ENCODE measurements at places on chromosomes 4 and X. TPM values are rescaled to one million over a fixed set of nuclear protein-coding genes. Genes with fewer than 3 reads are reported as not detected.

DNA sequence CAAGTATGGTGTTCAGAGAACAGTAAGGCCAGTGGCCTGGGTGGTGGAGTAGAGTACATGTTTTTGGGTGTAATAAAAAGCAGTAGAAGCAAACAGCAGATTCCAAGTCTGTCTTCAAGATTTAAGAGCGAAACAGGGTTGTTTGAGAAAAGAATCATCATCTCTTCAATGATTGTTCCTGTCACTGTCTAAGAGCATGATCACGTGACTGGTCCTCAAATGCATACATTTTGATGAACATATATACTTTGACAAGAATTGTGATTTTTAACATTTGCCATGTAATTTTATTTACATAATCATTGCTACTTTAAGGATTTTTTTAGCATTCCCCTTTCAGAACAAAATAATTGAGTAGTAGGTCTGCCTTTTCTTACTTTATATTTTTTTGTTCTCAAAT is 252.6 kb upstream of the GPR101 start:
- DNase-seq: no peak

GRCh38 chr4:79163981-79164490 is 161.8 kb downstream of the NAA11 start:
- DNase-seq: no peak

- no peak for DNase-seq
These were observed 362.2 kb upstream of the EMCN start for GRCh38 chr4:100880011-100880410.

DNA sequence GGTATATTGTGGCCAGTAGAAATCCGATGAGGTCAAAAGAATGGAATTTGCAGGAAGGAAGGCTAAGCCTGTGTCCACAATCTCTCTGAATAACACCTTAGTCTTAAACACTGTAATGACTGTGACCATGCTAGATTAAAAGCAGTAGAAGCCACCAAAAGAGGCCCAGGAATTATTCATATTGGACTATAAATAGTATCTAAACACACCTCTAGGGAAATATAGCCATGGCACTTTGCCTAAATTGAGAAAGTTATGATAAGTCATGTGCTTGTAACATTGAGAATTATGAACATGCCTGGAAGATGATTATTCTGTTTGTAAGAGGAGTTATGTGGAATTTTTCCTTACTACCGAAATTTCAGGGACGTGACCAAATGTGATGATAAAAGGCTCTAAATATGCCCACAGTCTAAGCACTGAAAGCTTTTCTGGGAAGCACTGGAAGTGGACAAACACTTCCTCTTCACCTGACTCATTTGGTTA is 298.5 kb downstream of the KCTD8 start:
- no peak for DNase-seq

DNA sequence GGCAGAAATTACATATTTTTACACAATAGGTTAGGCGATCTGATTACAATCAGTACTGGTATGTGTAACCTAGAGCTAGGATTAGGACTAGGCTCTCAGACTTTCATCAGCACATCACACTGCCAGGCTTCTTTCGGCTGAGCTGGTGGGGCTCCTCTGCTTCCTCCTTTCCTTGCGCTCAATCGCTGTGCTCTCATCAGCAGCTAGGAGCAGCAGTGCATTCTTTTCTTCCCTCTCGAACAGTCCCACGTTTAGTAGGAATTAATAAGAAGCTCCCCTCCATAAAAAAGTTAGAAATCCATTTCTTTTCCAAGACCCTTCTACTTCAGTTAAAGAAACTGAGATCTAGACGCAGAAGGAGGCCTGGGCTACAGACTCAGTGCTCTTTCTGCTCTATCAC is 350.4 kb downstream of the SPRY1 start:
- DNase-seq: no peak

- no peak for DNase-seq
These were observed 137.6 kb downstream of the DCK start for GRCh38 chr4:71130827-71131603.

DNA sequence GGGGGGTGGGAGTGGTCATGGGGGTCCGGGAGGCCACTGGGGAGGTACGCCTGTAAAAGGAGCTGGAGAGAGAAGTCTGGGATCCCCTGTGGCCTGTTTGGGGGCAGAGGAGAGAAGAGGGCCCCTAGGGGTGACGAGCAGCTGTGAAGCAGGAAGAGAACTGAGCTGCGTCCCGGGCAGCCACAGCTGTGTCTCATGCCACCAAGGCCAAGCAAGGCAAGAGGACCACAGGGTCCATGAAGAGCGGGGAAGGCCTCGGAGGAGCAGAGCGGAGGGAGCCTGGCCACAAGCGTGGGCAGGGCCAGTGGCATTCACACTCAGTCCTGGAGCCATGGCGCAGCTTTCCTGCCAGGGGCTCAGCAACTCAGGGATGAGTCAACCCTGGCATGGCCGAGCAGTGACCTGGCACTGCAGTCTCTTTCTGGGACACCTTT is 13.6 kb upstream of the NAT8L start:
- DNase-seq: no peak

DNA sequence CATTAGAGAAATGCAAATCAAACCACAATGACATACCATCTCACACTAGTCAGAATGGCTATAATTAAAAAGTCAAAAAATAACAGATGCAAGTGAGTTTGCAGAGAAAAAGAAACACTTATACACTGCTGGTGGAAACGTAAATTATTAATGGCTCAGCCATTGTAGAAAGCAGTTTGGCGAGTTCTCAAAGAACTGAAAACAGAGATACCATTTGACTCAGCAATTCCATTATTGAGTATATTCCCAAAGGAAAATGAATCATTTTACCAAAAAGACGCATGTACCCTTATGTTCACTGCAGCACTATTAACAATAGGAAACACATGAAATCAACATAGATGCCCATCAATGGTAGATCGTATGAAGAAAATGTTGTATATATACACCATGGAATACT is 75.0 kb downstream of the NAA11 start:
- peak; percentile 59 for DNase-seq

DNA sequence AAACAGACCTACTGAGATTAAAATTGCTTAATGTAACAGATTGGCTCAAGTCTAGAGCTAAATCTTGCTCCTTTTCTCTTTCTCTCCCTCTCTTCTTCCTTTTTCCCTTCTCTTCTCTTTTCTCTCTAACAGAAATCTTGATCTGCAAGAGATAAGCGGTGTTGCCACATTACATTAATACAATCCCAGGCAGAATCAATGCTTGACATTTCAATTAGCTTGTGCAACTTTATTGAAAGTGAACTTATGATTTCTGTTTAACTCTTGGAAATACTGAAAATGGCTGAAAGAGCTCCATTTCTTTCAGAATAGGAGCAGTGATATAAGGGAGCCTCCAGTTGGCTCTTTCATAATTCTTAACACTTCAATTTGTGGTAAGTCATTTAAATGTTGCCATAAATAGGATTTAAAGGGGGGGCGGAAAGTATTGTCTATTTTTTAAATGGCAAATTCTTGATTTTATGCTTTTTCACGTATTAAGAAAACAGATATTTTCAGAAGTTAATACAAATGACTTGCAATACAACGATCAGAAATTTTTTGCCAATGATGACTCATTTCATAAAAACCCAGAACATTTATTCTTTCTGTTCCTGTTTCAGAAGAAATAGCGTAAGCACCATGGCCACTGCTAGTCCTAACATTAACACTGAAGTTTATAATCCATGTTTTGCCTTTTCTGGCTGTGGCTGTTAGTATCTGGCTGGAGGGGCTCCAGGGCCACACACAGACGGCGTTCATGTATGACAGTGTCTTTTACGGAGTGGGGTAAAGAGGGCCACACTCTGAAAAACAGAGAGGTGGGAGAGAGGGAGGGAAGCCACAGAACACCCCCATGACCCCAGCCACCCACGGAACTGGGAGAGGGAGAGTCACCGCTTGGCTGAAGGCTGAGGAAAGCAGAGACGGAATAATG is 115.7 kb upstream of the FAT1 start:
- DNase-seq: no peak

- DNase-seq: no peak
These were observed 179.5 kb downstream of the MSN start for GRCh38 chrX:65846974-65847373.

GRCh38 chr4:48315728-48316630 is 25.4 kb upstream of the SLAIN2 start:
- peak; percentile 39 for DNase-seq

DNA sequence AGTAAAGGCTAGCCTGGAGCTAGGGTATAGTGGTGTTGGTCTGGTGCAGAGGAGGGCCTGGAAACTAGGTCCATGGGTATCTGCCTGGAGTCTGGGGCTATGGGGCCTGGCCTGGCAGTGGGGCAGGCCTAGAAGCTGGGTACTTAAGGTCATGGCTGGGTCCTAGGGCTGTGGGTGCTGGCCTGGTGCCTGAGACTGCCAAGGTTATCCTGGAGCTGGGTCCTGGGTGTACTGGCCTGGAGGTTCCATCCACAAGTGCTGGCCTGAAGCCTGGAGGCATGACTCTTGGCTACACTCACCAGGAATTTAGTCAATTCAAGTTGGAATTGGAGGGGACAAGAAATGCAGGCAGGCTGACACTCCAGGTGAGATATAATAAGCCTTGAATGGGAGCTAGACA is 108.4 kb upstream of the ZCCHC13 start:
- DNase-seq: no peak

- no peak for DNase-seq
These were observed 224.3 kb downstream of the DCLK2 start for GRCh38 chr4:150302553-150302952.

GRCh38 chrX:130594453-130594916 is 192.7 kb downstream of the RBMX2 start:
- no peak for DNase-seq

GRCh38 chr4:105210916-105211315 is 64.2 kb downstream of the TET2 start:
- no peak for DNase-seq

DNA sequence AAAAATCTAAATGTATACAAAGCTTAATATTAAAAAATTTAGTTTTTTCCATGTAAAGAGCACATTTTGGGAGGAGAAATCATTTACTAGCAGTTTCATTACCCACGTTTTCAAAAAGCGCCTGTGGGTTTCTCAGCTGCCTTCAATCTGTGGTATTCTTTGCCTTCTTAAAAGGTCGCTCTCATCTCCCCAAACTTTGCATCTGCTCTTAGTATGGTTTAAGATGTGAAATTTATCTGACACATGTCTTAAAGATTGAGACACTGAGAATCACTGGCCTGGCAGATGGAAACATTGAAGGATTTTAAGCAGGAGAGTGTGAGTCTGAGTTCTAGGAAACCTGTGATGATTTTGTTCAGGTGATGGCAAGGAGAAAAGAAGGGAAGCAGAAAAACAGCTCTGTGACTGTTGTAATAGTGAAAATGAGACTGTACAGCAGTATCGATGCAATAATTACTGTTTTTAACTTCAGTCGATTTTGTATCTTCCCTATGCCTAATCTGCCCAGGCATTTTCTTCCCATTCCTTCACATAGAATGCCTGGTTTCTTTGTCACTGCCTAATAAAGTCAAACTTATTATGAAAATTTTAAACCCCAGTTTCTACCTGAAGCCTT is 75.9 kb downstream of the PAQR3 start:
- DNase-seq: no peak

- no peak for DNase-seq
These were observed 240.5 kb downstream of the TENM3 start for GRCh38 chr4:182483685-182484084.

DNA sequence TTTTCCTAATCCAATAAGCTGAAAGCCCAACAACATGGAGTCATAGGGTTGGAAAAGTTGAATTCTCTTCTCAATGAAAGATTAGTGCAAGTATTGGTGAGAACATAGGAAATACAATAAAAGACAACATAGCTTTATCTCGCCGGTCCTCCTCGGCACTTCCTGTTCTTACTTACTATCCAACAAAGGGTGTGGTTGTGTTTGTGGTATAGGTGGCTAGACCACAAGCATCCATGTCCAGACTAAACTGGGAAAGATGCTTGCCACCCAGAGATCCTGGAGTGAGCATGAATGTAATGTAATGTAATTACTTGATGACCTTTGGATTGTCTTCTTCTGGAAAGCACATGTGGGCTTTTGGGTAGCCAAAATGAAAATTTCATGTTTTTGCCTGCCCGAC is 223.8 kb downstream of the CPE start:
- DNase-seq: no peak

DNA sequence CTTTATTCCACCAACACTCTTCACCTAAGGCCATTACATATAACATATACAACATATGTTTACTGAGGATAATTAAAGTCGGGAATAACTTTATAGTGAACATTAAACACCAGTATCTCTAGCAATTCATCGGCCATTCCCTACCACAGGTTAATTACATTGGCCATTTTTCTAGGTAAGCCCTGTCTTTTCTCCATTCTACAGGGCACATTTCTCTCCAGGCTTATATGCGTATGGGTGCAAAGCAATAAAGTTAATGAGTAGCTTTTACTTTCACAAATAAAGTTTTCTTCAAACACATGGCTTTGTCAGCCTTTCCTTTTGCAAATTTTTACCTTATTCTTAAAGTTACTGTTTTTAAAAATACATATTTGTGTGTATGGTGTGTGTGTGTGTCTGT is 111.9 kb upstream of the IQCM start:
- no peak for DNase-seq

The C4orf50 gene
- 0.10 TPM for total RNA-seq

The AWAT2 gene
- 2.5 TPM for total RNA-seq

The EFNB1 gene
- 42.6 TPM for total RNA-seq

The MAGEB2 gene
- total RNA-seq: not detected

The MAGEA11 gene
- total RNA-seq: not detected

The HTR2C gene
- not detected for total RNA-seq

The TREX2 gene
- 6.1 TPM for total RNA-seq

The PCSK1N gene
- total RNA-seq: 0.30 TPM

The BMX gene
- 2.6 TPM for total RNA-seq

The BMPR1B gene
- 4.5 TPM for total RNA-seq

The AKAP4 gene
- total RNA-seq: not detected

All from skin of body (tissue), 3 donors.